ENCODE measurements at places on chromosomes 7 and 10.

DNA sequence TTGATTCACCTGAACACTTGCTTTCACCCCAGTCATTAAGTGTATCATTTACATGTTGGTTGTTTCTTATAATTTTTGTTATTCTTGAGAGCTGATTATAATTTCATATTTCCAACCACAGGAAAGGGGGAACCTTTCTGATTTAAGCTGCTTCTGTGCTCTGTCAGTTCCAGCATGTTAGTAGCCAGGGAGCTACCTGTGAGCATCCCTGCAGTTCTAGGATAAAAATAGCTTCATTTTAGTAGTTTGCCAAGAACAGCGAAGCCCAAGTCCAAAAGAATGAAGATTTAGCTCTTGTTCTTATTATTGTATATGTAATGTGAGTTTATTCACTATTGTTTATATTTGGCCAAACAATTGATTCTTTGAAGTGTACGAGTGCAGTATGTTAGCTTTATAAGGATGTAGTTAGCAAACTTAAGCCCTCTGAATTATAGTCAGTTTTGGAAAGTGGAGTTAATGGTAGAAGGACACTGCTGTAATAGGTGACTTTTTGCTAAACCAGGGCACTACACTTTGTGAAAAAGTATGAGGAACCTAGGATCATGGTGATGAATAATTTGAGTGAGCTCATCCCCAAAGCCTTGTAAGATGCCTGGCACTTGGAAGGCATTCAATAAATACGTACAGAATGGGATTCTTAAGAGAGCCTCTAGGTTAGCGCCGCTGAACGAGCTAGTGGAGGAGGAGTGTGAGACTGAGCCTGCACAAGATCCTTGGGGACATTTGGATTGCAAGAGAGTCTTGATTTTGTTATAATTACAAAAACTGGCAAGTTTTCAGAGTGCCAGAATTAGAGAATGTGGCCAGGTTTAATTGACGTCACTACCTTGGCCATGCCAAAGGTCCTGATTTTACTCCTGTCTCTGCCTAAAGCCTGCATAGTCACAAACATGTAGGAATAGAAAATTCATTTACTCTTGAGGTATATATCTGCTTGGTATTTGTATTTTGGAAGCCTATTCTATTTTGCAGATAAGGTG is 29.8 kb downstream of the DNAH11 start:
- no peak for DNase-seq

DNA sequence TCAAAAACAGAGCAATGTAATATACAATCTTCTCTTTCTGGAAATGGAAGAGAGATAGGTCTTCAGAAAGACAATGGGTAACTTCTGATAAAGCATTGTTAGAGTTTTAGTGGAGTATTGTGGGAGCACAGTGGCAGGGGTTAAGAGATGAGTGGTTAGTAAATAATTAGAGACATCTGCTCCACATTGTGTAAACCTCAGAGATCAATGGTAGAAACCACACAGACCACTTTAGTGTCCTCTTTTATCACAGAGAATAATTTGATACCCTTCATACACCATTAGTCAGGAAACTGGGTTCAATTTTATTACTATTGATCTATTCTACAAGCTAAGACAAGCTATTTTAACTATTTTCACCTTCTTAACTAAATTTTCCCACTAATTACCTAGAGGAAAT is 35.9 kb upstream of the MAGI2 start:
- no peak for DNase-seq

DNA sequence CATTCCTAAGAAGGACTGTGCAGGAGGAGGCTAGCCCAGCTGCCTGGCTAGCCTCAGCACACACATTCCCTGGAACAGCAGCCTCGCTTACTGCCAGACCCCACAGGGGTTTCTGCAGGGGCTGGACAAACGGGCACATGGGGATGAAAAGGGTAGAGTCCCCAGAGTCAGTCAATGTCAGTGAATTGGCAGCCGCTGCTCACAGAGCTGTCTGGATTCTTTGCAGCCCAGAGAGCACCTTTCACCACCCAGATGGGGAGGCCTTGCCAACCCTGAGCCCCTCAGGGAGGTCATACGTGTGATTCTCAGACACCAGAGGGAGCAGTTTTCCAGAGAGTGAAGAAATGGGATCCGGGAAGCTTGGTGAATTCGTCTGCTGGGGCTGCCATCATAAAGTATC is 143.3 kb downstream of the KCNMA1 start:
- no peak for DNase-seq

DNA sequence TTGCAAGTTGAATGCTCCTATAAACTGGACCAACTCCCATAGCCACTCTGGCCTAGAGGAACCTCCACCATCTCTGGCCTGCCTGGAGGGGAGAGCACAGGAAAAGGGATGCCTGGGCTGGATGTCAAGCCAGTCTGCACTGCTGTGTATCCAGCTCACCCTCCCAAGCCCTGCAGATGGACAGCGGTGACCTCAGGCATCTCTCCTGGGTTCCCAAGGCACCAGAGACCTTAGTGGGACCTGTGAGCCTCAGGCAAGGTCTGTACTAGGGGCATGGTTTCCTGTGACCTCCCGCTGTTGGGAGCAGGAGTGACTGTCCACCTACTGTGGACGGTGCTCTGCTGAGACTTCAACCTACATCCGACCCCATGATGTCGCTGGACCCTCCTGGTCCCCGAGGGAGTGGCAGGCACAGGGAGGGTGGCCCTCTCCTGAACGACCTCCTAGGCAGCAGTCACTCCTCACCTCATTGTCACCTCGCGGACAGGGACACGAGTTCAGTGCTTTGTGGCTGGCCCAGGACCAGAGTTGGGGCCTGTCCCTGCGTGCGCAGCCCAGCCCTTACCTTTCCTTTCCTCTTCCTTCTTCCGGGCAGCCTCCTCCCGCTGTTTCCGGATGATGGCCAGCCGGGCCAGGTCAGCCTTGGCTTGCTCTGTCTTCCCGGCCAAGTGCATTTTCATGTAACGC is 11.0 kb downstream of the PDAP1 start:
- no peak for DNase-seq

DNA sequence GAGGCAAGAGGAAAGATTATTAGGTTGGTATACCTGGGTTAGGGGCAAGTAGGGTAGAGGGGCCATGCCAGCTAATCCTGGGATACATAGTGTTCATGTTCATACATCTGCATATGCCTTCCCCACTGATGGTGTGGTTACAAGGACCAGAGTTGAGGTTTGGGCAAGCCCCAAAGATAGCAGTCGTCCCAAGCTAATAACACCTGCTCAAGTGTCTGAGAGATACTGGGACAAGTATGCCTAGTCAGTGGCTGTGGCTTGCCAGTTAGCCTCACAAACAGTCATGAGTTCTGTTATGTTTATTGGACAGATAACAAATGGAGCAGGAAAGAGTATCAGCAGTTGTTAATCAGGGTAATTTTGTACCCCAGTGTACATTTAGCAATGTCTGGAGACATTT is 139.6 kb downstream of the ADAM22 start:
- no peak for DNase-seq

DNA sequence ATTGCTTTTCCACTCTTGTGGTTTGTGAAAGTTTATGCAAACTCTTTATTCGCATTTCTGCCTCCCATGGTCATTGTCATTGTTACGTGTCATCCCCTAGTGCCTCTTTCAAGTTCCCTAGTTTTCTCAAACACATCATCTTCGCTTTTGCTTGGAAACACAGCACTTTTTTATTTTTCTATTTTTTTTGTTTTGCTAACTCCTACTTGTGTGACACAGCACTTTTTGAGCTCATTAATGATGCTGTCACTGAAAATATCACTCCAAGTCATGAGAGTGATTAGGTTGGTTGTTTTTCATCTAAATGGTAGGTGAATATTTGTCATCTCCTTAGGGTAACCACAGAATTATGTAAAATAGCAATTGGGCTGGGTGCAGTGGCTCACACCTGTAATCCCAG is 8.5 kb upstream of the STX1A start:
- DNase-seq: no peak

Measured in stimulated activated CD8-positive, alpha-beta memory T cell treated with anti-CD3 and anti-CD28 coated beads, Interleukin-4, amount 100 ng/mL, for 1 hour (primary cell).